ENCODE measurements at places on chromosomes 13 and 19.

DNA sequence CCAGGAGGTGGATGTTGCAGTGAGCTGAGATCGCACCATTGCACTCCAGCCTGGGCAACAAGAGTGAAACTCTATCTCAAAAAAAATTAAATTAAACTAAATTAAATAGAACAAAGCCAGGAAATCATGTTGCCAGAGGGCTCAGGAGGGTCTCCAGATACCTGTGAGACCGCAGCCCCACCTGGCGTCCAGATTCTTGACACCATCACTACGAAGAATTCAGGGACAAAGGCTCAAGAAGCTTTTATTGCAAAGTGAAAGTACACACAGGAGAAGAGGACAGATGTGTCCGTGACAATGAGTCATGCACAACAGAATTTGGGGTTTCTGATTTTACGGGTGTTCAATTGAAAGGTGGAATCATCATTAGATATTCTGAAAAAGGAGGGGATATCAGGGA is 76.6 kb downstream of the STOML3 start:
- no peak for DNase-seq

DNA sequence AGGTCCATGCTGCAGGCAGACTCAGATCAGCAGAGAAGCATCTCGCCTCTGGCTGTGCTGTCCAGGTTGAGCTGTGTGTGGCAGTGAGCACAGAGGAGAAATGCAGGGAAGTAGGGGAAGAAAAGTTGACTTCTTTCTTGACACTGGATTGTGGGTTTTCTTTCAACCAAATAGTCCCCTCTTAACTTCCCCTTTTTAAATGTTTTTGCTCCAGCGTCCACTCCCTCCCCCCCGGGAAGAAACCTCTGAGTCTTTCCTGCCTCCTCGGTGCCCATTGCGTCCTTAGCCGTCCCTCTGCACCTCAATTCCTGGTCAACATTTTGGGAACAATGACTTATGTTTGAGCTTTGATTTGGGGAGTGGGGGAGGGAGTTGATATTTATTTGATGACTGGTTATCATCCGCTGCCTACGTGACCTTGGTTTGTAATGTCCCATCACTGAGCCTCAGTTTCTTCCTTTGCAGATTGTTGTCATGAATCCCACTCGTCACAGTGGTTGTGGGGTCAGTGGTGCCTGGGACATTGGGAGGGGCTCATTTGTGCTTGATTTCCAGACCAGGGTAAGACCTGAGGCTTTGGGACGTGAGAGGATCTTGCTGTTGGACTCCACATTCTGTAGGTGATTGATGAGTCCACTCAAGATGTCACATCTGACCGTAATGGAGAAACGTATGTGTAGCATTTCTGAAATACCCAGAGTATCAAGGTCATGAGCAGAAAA is at the start of gene LILRB2:
LILRB2 (minus strand) TSS at position 104 of the 722 bp plus-strand sequence. CDS start 614 bp downstream, outside the sequence.
- no peak for DNase-seq

DNA sequence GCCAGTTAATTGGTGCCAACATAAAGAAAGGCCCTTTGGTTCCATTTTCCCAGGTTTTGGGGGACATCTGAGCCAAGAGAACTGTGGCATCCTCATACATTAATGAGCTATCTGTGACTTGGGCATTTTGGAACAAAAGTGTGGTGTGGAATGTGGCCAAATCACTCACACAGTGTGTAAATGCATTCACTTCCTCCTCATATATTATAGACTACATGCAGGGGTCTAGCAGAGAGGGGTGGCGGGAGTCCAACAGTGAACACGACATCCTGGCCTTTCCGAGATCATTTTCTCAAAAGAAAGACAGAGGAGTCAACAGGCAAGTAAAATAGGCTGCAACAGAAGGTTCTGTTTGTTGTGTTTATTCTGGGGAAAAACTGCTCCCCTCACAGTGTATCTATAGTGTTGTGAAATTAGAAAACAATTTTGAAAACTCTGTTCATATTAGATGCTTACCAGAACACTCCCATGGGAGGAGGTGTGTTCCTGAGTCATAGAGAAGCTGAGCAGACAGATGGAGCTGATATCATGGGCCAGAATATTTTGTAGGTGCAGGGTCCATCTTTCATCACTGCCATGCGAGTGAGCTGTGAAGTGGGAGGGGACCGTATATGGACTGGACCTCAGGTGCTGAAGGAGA is 36.9 kb downstream of the PABPC3 start:
- no peak for DNase-seq

DNA sequence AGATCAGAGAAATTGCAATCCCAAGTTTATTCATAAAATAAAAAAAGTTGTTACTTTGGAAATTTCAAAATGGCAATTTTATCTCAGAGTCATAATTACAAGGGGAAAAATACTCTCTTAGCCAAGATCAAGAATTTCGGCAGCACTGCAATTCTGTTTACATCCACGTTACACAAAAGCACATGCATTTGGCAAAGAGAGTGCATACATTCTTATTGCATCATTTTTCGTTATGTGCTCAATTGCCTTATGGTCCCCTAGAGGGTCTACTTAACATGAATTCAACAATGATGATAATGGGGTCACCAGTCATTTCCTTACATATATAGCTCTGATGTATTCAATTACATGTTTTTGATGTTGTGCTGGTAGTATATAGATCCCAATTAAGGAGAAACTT is 498.0 kb downstream of the DIAPH3 start:
- no peak for DNase-seq

GRCh38 chr19:54312436-54313377 is at the start of gene LILRA5:
LILRA5 (minus strand) TSS chr19:54313166; CDS start chr19:54313019, 147 bp downstream.
- no peak for DNase-seq

GRCh38 chr19:7450243-7451223 is 38.3 kb downstream of the PEX11G start:
- DNase-seq = peak; percentile 28

GRCh38 chr19:56639217-56639616 is 3.7 kb upstream of the SMIM17 start:
- DNase-seq = no peak

GRCh38 chr13:50840284-50840683 is 3.2 kb downstream of the DLEU7 start:
- DNase-seq = no peak

DNA sequence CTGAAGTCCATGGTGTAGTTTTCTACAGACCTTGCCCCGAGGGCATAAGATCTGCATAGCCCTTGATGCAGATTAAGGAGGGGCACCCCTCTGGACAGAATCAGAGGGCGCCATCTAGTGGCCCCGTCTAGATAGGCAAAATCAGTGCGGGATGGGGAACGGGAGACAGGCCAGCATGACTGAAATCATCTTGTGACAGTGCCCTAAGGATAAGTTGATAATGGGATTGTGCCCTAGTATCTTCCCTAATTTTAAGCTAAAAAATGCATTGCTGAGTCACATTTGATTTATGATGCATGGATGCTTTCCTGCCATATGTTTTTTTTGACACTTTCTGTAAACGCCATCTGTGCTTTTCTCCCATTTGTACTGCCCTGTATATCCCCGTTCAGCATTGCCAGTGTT is 19.0 kb upstream of the GPI start:
- no peak for DNase-seq

DNA sequence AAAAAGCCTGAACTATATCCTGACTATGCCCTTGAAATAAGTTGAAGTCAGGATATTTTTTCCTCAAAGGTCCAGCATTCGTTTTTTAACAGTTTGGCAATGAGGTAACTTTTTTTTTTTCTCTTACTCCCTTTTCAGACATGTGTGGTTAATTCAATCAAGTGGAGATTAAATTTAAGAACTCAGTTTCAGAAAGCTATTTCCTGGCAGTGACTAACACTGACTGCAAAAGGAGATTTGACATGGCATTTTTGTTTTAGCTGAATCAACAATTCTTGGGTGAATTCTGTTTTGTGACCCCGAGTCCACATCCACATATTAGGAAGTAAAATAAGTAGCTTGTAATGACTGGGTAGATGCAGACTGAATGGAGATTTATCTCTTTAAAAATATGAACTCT is 716.4 kb downstream of the PCDH9 start:
- no peak for DNase-seq

GRCh38 chr13:97569841-97570240 is 135.9 kb downstream of the RAP2A start:
- DNase-seq = no peak

- DNase-seq = no peak
Measured at GRCh38 chr13:65894049-65894448, 1336.1 kb downstream of the PCDH9 start.

- DNase-seq = no peak
Measured at GRCh38 chr13:48975856-48976575, at the start of gene FNDC3A. FNDC3A (plus strand) TSS chr13:48975912; CDS start chr13:49006191, 30,279 bp downstream.

DNA sequence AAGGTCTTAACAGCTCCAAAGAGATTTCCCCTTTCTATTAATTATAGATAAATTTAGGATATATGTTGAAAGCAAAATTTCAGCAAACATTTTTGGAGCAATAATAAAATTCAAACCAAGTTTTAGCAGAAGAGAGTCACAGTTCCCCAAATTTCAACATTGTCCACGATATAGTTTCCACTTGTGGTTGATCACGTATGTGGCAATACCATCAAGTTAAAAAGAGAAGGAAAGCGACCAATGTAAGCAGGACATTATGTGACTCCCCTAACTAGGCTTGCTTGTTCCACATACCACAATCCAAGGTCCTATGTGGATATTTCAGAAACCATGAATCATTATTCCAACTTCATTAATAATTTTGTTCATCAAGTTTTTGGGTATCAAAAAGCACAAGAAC is 52.8 kb downstream of the ELF1 start:
- DNase-seq = no peak

GRCh38 chr19:54160182-54160811 is 776 bp upstream of the LENG1 start:
- no peak for DNase-seq

GRCh38 chr19:42515241-42515832 is 12.9 kb downstream of the CEACAM1 start:
- DNase-seq = no peak

- no peak for DNase-seq
Measured at GRCh38 chr13:23608701-23609413, 38.6 kb downstream of the TNFRSF19 start.

- no peak for DNase-seq
Measured at GRCh38 chr19:38848299-38849146, 1.3 kb downstream of the HNRNPL start.

- DNase-seq = no peak
Measured at GRCh38 chr13:20446405-20446804, 79.3 kb downstream of the CRYL1 start.

- no peak for DNase-seq
Measured at GRCh38 chr13:113623491-113624234, 34.3 kb downstream of the ATP4B start.

DNA sequence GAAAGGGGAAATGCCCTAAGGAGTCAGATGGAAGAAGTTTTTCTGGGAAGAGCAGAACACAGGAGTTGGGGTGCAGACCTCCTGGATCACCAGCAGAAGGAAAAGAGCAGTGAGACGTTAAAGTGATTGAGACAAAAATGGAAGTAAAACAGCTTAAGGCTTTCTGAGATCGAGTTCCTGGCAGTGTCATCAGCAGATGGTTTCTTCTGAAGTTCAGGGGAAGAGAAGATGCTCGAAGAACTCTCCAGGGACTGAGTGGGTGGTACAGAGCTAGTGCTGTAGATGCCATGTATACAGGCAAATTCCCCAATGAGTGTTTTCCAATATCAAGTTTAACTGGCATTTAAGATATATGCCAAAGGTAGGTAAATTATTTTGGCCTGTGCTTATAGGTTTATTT is 272.2 kb upstream of the KLF12 start:
- no peak for DNase-seq

GRCh38 chr13:85661675-85662074 is 137.5 kb downstream of the SLITRK6 start:
- DNase-seq = no peak

- no peak for DNase-seq
Measured at GRCh38 chr13:103133556-103133955, 67.3 kb upstream of the SLC10A2 start.

DNA sequence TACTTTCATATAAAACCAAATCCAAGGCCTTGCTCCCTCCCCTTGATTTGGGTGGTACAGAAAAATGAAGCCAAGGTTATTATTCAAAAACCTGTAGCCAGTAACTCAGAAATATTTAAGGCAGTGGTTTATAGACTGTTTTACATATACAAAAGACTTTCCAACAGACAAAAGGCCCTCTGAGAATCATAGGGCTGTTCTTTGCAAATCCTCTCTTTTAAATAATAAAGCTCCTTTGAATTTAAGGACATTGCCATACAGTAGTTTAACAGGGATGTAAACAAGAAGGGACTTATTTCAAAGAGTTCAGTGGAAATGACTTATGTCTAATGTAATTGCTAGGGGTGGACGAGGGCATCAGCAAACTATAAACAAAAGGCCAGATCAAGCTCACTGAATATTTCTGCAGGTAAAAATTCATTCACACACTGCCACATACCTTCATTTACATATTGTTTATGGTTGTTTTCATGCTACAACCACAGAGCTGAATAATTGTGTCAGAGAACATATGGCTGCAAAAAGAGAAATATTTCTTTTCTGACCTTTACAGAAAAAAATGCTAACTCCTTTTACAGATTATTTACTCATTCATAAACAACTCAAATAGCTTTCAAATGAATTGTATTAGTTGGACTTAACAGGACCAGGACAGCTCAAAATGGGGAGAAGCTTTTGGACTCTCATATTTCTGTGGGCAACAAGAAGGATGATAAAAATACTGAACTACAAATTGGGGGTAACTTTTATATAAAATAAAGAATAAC is 665.6 kb downstream of the SLITRK1 start:
- no peak for DNase-seq

DNA sequence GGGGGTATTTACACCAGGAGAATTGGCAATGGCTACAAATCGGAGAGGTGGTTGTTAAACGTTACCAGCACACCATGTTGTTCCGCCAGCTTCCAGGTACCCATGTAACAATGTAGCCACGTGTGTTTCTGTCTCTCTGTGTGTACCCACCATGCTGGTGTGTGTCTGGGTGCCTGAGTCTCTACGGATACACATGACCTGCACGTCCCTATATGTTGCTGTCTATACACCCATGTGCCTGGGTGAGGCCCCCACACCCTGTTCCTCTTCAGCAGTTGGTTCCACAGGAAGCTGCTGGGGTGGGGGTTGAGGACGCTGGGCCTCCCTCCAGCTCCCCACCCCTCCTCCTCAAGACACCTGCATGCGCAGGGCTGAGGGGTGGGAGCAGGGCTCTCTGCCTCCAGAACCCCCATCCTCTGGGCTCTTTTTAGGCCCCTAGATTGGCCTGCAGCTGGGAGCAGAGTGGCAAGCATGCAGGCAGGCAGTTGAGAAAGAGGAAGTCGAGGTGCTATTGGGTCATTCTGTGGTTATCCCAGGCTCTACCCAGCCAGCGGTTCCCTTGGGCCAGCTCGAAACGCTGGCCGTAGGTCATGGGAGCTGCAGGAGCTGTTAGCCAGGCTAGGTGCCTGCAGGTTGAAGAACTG is at the start of gene ARHGEF18:
ARHGEF18 (plus strand) TSS at position 351 of the 644 bp plus-strand sequence. CDS start 13,954 bp downstream, outside the sequence.
- no peak for DNase-seq

GRCh38 chr13:80386002-80386401 is 45.1 kb upstream of the SPRY2 start:
- no peak for DNase-seq

- DNase-seq = no peak
Measured at GRCh38 chr19:16470911-16471811, 609 bp downstream of the EPS15L1 start.
